ENCODE measurements at places on chromosomes 3 and 15.
A peak's percentile ranks its signal among the peaks of the same experiment; 100 is the strongest.

GRCh38 chr3:66418475-66418931 is 82.3 kb downstream of the LRIG1 start:
- DNase-seq: no peak

GRCh38 chr3:31804251-31805051 is 176.6 kb downstream of the OSBPL10 start:
- no peak for DNase-seq

GRCh38 chr3:186361762-186362536 is at the start of gene DGKG:
TSS of gene DGKG (minus strand) at chr3:186362234. CDS start at chr3:186320459, 41,775 bp downstream.
- DNase-seq: peak; percentile 14

GRCh38 chr3:5388091-5388490 is 200.6 kb downstream of the EDEM1 start:
- no peak for DNase-seq

DNA sequence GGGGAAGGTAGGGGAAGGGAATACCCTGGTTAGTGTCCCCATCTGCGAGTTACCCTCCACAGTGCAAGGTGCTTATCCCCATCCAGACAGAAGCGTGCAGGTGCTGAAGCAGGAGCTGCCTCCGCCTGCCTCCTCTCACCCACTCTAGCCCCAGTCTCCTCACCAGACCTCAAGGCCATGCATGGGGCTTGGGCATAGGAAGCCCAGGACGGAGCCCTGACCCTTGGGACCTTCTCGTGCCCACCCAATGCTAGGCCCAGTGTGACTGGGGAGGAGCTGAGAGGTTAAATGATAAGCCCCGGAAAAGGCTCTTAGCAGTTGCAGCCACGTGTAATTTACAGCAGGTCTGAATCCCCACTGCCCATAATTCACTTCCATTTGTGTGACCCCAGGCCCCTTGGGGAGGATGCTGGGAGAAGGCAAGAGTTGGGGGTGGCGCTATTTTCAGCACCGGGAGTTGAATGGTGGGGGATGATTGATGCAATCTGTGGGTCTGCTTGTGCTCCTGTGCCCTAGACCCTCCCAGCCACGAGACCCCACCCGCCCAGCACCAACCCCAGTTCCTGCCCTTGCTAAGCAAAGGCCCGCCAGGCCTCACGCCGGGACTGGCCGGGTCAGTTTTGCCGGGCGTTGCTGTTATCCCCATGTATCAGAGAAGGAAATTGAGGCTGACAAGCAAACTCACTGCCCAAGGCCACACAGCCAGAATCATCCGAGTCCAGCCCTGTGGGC is 14.5 kb upstream of the PLXND1 start:
- DNase-seq: no peak

DNA sequence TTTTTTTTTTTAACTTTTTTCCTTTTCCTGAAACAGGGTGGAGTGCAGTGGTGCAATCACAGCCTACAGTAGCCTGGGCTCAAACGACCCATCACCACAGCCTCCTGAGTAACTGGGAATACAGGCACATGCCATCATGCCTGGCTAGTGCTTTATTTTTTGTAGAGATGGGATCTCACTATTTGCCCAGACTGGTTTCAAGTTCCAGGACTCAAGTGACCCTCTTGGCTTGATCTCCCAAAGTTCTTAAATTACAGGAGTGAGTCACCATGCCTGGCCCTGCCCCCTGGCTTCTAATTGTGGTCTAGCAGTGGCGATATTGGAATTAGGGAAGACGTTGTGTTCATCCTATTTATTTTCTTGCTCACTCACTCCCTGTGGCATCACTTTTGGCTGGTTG is 1138.4 kb downstream of the SI start:
- DNase-seq: no peak

- DNase-seq: no peak
Measured at GRCh38 chr3:22159004-22159695, 408.1 kb upstream of the ZNF385D start.

DNA sequence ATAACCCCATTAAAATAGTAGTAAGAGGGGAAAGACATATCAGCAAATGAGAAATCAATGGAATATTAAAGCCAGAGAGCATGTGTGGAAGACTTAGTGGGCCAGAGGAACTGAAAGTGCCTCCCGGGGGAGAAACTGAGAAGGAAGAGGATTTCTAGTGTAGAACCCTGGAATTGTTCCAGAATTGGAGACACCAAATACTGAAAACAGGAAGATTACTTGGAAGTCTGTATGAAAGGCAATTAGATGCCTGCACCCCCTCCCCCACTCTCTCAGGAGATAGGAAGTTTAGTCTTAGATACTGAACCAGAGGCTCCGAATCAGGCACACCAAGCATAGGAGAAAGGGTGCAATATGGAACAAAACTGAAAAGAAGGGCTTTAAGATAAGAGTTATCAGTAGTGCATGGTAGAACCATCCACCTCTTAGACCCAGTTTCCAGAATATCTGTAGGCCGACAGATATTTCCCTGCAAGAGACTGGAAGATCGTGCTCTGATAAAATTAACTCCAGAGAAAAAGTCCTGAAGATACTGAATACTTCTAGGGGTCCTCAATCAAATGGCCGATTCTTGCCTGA is 32.4 kb downstream of the KLHL18 start:
- no peak for DNase-seq

DNA sequence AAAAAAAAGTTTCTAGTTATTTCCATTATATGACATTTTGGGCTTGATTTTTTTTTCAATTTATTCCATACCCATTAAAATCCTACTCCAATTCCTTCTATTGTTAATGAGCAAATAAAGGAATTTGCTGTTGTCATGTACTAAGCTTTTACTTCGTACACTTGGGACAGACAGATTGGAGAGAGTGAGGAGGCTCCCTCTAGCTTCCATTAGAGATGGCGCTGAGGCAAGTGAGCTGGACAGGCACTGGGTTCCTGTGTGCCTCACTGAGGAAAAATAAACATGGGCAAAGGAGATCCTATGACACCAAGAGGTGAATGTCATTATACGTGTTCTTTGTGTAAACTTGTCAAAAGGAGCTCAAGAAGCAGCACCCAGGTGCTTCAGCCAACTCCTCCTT is 441.1 kb upstream of the MDFIC2 start:
- no peak for DNase-seq

DNA sequence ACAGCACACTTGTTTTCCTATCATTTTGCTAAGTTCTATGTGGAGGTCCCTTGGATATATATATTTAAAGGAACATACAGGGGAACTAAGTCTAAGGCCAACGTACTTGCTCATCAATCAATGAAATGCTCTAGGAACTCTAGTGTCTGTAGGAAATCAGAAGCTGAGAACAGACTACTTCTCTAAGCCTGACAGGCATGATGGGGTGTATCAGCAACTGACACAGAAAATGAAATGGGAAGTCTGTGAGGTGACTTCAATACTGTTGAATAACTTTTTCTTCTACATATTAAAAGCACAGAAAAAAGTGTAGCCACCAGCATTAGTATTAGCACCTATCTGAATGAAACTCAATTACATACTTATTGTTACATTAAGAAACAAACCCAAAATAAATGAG is 56.9 kb upstream of the CSPG5 start:
- no peak for DNase-seq

GRCh38 chr3:107542665-107543064 is 19.9 kb downstream of the BBX start:
- no peak for DNase-seq

- no peak for DNase-seq
Measured at GRCh38 chr3:186152361-186152798, 43.5 kb upstream of the ETV5 start.

DNA sequence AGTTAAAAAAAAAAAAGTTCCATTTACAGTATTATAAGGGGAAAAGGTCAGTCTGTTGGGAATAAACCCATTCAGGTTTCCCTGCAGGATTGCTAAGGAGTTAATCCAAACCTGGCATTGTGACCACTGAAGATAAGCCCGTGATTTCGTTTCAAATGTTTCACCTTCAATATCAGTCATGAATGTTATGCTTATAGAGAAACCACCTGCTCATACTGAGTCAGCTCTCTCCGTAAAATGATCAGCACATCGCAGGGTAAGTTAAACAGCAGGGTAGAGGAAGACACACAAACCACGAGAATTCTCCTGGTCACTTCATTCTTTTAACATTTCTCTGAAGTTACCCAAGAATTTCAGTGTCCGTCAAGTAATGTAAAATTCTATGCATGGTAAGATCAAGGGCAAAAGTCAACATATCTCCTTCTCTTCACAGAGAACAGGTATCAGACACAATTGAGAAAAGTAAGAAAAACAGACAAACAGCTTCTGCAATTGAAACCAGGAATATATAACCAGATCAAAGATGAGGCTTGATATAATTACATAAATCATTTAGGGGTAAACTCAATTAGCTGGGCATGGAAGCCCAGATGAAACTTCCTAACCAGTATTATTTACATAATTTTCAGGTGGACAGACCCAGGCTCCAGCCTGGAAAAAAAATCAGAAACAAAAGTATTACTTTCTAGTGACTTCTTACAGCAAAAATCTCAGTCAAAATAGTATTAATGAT is 67.6 kb upstream of the ARHGEF3 start:
- DNase-seq: no peak

DNA sequence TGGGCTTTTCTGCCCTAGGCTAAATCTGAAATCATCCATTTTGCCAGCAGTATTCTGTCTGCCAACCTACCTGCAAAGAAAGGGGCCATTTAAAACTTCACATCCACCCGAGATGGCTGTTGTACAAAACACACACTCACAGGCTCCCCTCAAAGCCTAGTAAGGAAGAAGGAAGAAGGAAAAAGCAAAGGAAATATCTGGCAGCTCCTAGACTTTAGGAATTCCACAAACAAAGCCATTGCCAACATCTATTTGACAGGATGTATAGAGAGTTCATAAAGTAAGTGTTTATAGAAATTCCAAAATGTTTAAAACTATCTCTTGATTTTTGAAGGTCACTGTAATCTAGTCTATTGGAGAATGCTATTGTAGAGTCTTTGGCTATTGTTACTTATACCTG is 91.9 kb upstream of the THBS1 start:
- no peak for DNase-seq

- DNase-seq: peak; percentile 81
Measured at GRCh38 chr15:68559345-68560310, 19.2 kb upstream of the CORO2B start.

DNA sequence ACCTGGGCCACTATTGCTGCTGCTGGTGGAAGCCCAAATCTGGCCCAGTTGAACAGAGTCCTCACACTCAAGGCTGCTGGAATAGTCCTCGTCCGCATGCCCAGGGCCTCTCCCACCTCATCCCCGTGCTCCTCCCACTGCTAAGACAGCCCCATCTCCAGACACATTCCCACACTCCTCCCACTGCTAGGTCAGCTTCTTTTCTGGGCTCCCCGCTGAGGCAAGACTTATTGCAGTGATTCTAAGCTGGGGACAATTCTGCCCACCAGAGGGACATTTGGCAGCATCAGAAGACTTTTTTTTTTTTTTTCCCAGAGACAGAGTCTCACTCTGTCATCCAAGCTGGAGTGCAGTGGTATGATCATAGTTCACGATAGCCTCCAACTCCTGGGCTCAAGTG is 35.1 kb downstream of the POC1A start:
- DNase-seq: no peak

DNA sequence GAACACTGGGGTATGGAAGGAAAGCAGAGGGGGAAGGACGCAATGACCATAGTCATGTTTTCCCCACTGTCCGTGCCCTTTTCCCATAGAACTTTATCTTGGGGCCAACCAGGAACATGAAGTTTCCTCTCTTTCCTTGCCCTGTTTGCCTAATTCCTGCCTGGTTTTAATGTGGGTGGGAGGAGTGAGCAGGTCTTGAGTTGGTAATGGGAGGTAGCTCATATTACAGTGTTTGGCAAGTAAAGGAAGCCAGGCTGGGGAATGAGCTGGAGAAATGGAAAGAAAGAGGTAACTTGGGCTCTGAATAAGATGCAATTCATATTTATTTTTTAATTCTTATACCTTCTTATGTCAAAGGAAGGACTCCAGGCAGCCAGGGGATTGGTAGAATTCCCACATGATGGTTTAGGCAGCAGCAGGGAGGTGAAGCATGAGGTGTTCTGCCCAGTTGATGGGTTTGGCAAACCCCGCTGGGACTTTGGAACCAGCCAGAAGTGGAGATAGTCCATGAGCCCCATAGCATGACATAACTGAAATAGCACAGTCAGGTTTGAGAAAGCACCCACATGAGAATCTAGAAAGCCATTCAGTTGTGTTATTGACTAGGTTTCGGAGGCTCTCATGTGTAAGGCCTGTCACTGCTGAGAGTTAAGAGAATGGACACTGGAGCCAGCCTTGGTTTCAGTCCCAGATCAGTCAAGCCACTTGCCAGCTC is 60.0 kb downstream of the CCK start:
- DNase-seq: no peak
